ENCODE measurements at places on chromosomes 12 and 14.

- DNase-seq: no peak
Measured at GRCh38 chr14:21077672-21078071, 7.6 kb downstream of the ARHGEF40 start.

DNA sequence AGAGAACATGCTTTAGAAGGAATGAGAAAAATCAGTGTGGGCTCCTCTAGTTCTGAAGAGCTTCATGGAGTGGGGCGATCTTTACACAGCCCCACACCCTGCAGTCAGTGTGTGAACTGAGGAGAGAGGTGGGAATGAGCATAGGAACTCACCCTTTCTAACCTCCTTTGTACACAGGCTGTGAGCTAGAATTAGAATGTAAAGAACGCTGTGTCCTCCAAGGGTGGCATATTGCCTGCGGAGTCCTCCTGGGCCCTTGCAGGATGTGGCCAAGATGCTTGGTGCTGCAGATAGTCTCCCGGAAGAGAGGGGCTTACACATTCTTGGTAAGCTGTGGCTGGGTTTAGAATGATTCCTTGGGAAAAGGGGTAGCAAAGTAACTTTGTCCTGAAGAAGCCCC lies 43.9 kb downstream of the NINJ2 start:
- no peak for DNase-seq

DNA sequence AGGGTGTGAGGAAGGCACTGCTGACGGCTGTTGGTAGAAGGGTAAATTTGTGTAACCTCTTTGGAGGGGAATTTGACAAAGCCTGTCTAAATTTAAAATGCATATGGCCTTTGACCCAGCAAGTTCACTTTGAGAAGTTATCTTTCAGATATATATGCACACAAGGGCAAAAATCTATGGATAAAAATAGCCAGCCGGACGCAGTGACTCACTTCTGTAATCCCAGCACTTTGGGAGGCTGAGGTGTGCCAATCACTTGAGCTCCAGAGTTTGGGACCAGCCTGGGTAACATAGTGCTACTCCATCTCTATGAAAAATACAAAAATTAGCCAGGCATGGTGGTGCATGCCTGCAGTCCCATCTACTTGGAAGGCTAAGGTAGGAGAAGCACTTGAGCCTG lies 13.4 kb downstream of the UBC start:
- no peak for DNase-seq

DNA sequence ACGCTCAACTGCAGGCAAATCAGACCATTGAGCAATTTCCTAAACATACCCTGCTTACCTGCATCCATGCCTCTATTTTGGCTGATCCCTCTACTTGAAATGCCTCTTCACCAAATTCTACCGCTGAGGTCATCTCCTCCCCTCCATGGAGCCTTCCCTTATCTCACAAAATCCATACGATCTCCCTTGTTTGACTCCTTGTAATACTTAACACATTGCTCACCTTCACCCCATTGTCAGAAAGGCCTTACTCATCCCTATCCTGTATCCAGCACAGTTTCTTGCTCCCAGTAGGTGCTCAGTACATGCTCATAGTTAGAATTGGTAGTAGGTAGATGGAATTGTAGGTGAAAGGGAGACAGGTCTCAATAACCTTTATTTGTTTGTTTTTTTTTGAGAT lies 5.4 kb downstream of the DDN start:
- no peak for DNase-seq

- no peak for DNase-seq
Measured at GRCh38 chr12:108860443-108860842, 3.1 kb upstream of the SSH1 start.

DNA sequence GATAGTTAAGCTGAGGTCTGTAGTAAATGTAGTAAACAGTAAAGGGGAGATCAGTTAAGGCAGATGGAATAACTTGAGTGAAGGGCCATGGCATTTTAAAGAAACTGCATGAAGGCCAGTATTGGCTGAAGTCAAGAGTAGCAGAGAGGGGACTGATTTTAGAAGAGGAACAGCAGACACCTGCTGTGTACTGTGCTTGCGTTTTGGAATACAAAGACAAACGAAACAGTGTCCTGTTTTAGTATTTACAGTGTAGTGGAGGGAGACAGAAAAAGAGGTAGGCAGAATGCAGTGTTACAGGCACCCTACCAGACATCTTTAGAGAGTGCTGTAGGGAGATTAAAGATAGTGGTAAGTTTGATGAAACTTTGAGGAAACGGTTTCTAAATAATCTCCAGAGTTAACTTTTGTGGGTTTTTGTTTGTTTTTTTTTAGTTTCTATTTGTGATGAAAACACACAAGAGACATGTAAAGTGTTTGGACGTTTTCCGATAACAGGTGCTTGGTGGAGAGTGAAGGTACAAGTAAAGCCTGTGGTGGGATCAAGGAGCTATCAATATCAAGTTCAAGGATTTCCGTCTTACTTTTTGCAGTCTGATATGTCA lies 2.1 kb downstream of the HELB start:
- DNase-seq: no peak

- DNase-seq: no peak
Measured at GRCh38 chr12:123149501-123150274, 1.2 kb downstream of the PITPNM2 start.

DNA sequence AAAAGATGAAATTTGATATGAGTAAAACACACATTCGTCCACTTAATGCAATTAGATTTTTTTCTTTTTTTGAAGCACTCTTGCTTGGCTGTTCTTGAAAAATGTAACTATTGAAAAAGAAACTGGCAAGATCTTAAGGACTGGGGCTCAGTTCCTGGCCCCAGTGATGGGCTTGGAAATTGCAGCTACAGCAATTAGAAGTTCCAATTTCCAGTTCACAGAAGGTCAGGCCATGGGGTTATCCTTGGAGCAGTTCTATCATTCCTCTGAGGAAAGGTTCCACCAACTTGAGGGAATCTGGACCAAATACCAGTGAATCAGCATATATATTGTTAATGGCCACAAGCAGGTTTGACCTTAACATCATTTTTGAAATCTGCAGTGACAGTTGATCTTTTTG lies 18.9 kb downstream of the IGF1 start:
- no peak for DNase-seq

- DNase-seq: no peak
Measured at GRCh38 chr14:35250319-35250718, 41.9 kb upstream of the PSMA6 start.

- no peak for DNase-seq
Measured at GRCh38 chr12:100826323-100826722, 31.7 kb downstream of the ANO4 start.

All from activated effector memory CD4-positive, alpha-beta T cell treated with anti-CD3 and anti-CD28 coated beads, Interleukin-2, amount 50 U/mL, for 16 hours (primary cell).